ENCODE measurements at places on chromosomes 5 and 9.

DNA sequence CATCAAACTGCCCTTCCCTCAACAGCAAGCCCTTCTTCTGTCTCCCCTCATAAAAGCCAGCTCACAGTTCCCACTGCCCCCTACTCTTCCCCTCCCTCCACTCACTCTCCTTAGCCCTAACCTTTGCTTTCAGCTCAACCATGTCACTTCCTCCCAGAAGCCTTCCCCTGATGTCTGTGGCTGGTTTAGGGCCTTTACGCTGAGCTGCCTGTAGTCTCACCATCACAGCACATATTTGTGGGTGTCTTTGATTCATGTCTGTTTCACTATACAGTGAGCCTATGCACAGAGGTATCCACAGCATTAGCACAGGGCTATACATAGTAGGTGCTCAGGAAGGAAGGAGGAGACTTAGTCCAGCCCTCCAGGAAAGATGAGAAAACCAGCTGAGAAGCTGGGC lies 34.7 kb downstream of the C9orf50 start:
- DNase-seq = no peak

- DNase-seq = no peak
These were observed 49.4 kb upstream of the DHFR start for GRCh38 chr5:80704221-80704620.

GRCh38 chr5:148801682-148802276 lies 24.6 kb upstream of the ADRB2 start:
- no peak for DNase-seq

DNA sequence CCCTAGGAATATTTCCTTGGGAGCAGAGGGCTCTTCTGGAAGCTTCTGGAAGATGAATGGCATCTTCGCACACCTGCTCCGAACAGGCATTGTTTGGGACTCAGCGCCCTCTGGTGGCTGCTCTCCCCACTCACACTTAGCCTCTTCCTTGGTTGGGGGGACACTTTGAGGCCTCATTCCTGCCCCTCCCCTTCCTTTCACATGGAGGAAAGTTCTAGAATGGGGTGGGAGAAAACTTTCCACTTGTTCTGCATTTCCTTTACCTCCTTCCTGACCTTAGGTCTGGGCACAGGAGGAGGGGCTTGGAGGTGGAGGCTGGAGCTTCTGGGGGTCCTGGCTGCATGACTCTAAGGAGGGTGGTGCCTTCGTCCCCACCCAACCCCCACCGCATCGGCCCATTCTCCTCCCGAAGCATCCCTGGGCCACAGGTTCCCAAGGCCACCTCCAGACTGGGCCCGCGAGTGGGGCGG lies 19.3 kb upstream of the SMIM32 start:
- no peak for DNase-seq

GRCh38 chr9:21081451-21081850 lies 3.7 kb upstream of the IFNB1 start:
- DNase-seq = no peak
